EL (cell line): ENCODE measurements at places on chromosomes 11 and 22.

- peak; percentile 96 for DNase-seq
Observed at GRCh38 chr11:128453444-128454336, 133.7 kb downstream of the ETS1 start.

DNA sequence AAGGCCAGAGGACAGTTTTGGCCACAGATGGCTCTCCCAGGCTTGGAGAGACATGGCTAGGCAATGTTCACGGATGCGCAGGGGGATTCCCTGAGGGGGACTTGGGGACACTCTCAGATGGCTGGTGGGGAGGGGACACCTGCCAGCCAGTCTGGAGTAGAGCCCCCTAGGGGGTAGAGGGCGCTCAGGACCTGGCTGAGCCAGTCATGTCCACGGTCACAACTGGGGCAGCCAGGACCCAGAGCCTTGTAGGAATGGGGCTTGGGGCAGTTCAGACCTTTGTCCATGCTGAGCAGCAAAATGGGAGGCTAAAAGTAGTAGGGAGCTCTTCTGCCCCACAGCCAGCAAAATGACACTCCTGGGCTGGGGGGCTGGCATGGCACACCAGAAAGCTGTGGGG is 1.7 kb downstream of the CSDC2 start:
- DNase-seq: no peak

DNA sequence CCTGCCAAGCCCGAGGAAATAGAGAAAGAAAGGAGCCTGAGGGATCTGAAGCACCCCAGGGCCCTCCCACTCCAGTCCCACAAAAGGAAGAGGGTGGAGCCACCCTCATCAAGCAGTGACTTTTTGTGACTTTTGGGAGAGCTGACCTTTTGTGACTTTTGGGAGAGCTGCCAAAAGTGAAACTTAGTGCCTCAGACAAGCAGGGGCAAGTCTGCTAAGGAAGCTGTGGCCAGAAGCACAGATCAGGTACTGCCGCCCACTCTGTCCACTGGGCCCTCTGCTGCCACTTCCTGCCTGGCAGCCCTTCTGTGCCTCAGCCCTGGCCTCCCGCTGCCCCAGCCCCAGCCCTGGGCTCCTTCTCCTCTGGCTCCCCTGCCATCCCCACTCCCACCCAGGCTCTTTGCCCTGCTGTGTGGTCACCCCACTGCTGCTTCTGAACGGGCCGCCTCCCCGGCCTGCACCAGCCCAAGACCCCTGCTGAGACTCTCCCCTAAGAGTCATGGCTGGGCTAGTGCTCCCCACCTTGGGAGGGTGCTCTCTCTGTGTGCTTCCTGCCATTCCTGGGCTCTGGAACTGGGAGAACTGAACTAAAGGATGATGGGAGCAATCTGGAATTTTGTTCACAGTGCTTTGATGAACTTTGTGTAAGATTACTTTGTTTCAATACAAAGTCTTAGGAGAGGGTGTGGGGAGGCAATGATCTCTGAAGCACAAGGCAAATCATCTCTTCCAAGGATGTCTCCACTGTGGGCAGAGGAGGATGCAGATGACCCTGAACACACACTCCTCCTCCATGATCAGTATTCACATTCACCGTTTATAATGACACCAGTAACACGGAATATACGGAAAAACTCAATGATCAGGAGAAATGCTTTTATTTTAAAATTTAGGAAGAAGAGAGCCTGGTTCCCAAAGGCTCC is at the start of gene APOBEC3H:
Gene APOBEC3H, plus strand, starts transcription at position 147 of the 923 bp plus-strand sequence. CDS start 3,035 bp downstream, outside the sequence.
- peak; percentile 47 for DNase-seq

- peak; percentile 98 for DNase-seq
Observed at GRCh38 chr11:86740628-86741483, 59.5 kb upstream of the PRSS23 start.

GRCh38 chr11:31397239-31397834 is 27.7 kb downstream of the DNAJC24 start:
- peak; percentile 22 for DNase-seq

- no peak for DNase-seq
Observed at GRCh38 chr22:49546811-49547585, 280.7 kb downstream of the BRD1 start.

GRCh38 chr11:109249597-109249996 is 172.4 kb upstream of the C11orf87 start:
- peak; percentile 11 for DNase-seq

DNA sequence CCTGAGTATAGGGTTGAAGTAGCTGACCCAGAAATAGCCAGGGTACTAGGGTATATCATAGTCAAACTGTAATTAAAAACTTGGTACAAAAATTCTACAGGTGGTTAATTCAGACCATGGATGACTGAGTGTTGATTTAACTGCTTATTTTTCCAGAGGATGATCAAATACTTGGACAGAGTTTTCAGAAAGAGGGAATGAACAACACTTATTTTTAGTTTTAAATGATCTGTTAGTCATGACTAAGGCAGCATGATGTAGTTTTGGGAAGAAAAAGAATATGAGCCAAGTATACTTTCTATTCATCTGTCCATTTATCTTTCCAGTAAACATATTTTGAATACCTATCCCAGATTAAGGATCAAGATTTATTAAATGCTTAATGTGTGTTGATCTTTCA is 19.8 kb upstream of the CCDC89 start:
- DNase-seq: no peak

DNA sequence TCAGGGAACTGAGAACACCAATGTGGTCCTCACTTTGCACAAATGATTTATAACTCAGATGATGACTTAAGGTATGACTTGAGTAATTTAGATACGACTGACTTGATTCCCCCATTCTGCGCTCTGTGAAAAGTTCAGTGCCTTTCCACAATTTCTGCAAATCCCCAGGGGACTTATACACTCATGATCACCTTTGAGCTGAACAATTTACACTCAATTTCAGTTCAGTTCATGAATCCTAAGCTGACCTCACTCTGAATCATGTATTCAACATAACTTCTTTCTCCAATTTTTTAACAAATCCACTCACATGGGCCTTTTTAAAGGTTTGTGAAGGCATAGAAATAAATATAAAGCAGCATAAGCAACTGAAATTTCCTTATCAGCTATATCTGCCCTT is 274.2 kb downstream of the FAM76B start:
- no peak for DNase-seq

DNA sequence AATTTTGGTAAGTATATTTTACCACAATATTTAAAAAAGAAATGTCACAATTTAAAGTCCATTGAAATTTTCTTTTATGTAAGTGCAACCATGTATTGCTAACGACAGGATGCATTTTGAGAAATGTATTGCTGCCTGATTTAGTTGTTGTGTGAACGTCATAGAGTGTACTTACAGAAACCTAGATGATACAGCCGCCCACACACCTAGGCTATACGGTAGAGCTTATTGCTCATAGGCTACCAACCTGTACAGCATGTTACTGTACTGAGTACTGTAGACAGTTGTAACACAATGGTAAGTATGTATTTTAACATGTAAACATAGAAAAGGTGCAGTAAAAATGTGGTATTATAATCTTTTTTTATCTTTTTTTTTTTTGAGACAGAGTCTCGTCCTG is 48.1 kb downstream of the CBL start:
- no peak for DNase-seq

DNA sequence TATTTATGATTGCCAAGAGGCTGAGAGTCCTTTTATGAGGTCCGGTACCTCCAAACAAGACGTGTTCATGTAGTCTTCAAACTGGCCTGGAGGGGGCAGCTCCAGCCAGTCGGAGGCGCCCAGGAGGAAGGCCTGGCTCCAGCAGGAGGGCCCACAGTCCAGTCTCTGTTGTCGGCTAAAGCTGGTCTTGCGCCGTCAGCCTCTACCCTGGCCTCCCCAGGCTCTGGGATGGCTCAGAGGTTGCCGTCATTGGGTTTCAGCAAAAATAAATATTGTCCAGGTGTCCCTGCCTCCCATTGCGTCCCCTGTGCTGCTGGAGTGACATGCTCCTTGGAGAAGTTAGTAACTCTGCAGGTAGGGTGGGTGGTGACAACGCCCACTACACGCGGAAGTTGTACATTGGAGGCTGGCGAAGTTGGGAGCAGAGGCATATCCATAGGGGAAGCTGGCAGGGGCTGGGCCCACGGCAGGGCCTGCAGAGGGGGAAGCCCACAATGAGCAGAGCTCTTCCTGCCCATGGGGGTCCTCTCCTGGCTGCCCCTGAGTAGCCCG is 1.0 kb upstream of the SLC25A1 start:
- peak; percentile 83 for DNase-seq

DNA sequence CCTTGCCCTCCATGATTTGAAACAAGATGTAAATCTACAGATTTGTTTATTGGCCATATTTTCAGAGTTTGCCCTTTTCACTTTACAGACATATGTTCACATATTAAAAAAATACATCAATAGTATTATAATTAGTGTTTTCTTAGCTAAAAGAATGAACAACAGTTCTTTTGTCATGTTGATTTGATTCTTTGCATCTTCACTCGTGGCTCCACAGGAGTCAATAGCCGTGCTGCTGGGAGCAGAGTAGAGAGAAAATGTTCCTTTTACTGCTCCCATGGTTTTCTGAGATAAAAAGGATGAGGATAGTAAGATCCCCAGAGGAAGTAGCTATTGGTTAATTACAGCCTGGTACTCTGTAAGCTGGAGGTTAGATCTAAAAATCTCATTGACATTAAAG is 151.2 kb downstream of the PGR start:
- DNase-seq: no peak

DNA sequence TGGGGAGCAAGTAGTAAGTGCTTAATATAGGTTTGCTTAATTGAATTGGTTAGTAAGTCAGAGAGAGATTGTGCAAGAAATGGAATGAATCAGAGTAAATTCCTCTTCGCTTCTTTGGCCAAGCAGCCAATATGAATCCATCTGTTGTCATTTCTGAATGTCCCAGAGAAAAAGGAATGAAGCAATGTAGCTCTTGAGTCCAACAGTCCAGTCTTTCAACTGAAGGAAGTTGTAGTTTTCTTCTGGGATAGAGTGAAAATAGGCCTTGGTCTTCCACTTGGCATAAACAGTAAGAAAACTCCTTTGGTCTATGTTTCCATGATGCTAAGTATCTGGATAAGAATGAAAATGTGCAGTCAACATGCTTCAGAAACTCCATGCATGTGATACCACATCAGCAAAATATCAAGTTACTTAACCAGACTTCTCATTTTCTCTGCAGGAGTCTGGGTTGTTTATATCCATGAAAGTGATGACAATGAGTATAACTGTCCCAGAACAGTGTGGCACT is 1.8 kb upstream of the FIBIN start:
- DNase-seq: peak; percentile 80

GRCh38 chr22:24427500-24428164 is at the start of gene ADORA2A:
ADORA2A (plus strand) TSS chr22:24427599; CDS start chr22:24433405, 5,806 bp downstream.
- DNase-seq: no peak

DNA sequence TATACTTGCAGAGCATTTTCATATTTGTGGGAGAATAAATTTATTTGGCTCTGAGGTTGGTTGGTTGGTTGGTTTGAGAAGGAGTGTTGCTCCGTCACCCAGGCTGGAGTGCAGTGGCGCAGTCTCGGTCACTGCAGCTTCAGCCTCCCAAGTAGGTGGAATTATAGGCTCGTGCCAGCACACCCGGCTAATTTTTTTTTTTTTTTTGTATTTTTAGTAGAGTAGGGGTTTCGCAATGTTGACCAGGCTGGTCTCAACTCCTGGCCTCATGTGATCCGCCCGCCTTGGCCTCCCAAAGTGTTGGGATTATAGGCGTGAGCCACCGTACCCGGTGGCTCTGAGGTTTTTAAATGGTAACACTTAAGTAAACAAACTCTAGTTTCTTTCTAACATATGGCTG is 161.1 kb downstream of the TEAD1 start:
- DNase-seq: no peak
